NCI-H187 (cell line): ENCODE measurements at places on chromosomes 12 and 14.

GRCh38 chr14:58469309-58469708 lies 41.8 kb downstream of the KIAA0586 start:
- DNase-seq: no peak

- DNase-seq: no peak
Observed at GRCh38 chr14:60933920-60934655, 46.8 kb downstream of the TRMT5 start.

DNA sequence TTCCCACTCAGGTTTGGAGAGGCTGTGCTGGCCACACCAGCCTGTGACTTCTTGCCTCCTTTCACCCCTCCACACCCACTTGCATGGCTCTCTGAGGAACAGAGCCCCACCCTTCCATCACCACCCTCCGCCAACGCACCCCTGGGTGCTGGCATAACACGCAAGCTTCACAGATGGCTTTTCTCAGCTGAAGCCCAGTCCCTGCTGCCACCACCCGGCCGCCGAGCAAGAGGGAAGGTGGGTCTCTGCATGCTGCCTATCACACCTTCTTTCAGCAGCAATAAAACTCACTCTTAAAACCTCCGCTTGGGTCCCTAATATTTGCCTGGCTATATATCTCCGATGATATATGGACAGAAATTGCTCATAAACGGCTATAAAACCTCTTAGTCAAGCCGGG lies 41.6 kb downstream of the SMUG1 start:
- DNase-seq: no peak

GRCh38 chr12:56107242-56107641 lies 2.9 kb downstream of the PA2G4 start:
- no peak for DNase-seq

- no peak for DNase-seq
Observed at GRCh38 chr14:44640416-44640815, 133.3 kb upstream of the FSCB start.

GRCh38 chr14:60665177-60665550 lies 15.9 kb upstream of the SIX1 start:
- DNase-seq: no peak

DNA sequence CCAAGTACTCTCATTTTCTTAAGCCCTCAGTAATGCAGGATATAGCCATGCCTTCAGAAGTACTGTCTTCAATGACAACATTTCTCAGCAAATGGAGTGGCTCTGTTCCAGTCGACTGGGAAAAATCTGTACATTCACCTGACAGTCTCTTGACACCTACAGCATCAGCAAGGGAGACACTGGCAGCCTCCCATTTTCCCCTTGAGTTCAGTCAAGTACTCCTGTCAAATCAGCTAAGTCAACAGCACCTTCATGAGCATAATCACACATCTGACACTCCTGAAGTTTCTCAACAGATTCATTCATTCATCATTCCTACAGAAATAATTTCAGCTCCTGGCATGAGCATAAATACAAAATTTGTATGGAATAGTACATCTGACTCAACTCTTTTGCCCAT lies 46.1 kb downstream of the INTS13 start:
- peak; percentile 43 for DNase-seq

GRCh38 chr12:53817021-53817389 lies 65.2 kb upstream of the CISTR start:
- no peak for DNase-seq

GRCh38 chr12:111386885-111387284 lies 18.0 kb upstream of the PHETA1 start:
- no peak for DNase-seq

DNA sequence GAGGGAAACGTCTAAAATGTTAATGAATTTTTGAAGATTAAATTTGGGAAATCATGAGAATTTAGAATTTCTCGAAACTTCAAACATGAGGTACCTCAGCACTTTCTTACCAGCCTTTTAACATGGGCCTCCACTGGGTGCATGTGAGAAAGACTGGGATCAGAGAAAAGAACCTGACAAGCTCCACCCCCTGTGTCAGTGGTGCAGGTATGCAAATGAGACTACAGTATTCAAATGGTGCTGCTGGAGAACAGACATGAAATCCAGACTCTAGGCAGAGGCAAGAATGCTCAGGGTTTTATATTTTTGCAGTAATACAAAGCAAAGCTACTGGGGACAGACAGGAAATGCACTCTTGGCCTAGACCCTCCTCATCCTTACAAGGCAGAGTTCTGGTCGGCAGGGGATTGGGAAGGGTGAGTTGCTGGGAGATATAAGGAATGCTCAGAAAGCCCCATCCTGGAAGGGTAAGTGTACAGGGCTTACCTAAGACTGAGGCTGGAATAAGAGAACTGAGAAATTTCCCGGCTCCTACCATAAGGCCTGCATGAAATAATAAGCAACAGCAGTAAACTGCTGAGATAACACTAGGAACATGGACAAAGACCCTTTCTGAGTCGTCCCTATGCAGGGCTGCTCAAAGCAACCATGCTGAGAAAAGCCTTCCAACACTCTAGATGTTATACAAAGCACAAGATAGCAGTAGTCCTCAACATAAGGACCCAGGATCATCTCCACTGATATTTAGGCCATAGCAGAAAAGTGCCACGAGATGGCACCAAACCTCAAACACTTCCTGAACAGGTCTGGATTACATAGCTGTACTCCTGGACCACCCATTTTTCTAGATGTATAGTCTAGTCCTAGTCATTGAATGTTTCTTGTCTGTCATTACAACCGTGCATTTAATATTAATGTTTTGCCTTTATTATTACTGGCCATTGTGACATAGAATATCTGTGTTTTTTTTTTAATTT lies 260.8 kb downstream of the RASSF9 start:
- peak; percentile 4 for DNase-seq

DNA sequence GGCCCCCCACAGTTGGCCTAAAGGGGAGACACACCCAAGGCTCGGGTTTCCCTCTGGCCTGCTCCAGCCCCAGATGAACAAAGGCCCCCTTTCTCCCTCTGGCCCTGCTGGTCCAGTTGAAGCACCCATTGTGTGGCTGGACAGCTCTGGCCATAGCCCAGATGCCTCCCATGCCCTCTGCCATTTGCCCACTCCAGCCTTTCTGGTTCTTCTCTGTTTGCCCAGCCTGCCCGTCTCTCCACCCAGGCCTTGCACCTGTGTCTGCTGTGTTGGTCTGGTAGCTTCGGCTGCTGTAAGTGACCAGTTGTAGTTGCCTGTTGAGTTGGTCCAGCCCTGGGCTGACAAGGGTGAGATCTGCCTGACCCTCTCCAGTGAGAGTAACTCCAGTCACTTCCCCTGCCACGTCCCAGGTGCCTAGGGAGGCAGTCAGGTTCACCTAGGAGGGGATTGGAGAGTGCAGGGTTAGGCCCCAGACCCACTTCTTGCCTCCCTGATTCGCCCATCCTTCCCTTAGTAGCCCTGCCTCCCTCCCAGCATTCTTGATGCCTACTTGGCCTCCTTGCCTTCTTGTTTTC lies 3.0 kb downstream of the B4GALNT1 start:
- DNase-seq: no peak

- peak; percentile 31 for DNase-seq
Observed at GRCh38 chr12:49909826-49910225, 6.1 kb upstream of the FAIM2 start.

- DNase-seq: no peak
Observed at GRCh38 chr12:113142173-113142885, 6.8 kb upstream of the RASAL1 start.

GRCh38 chr14:39102265-39102968 lies 618 bp downstream of the SEC23A start:
- peak; percentile 22 for DNase-seq

- DNase-seq: no peak
Observed at GRCh38 chr12:39685854-39686657, 66.5 kb upstream of the ABCD2 start.

DNA sequence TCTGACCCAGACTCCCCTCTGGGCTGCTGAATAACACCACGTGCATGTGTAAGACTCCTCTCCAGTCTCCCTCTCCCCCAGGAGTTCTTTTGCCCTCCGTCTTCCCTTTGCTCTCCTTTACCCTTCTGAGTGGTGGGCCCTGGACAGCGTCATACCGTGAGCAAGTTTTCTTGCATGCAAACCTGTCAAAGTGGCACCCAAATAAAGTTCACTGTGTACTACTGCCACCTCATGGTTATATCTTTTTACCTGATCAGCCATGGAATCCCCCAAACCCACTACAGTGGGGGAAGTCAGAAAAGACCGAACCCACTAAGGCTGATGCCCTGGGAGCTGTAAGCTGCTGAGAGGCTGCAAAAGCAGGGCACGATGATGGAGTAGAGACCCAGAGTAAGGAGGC lies 131.1 kb upstream of the VRK1 start:
- no peak for DNase-seq

DNA sequence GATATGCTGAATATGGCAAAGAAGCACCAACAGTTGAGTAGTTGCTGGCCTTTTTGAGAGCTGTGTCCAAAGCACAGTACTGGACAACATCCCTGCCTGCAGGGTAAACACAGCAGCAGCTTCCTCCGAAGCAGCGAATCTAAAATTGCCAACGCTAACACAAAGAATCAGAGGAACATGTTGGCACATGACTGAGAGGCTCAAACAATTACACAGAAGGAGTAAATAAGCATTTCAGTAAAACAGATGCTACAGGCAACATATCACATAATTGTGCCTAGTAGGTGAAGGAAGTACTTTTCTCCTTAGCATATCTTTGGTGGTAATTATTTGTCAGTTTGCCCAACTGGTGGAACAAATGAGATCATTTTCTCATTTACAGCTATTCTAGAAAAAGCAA lies 52.1 kb downstream of the KICS2 start:
- no peak for DNase-seq

DNA sequence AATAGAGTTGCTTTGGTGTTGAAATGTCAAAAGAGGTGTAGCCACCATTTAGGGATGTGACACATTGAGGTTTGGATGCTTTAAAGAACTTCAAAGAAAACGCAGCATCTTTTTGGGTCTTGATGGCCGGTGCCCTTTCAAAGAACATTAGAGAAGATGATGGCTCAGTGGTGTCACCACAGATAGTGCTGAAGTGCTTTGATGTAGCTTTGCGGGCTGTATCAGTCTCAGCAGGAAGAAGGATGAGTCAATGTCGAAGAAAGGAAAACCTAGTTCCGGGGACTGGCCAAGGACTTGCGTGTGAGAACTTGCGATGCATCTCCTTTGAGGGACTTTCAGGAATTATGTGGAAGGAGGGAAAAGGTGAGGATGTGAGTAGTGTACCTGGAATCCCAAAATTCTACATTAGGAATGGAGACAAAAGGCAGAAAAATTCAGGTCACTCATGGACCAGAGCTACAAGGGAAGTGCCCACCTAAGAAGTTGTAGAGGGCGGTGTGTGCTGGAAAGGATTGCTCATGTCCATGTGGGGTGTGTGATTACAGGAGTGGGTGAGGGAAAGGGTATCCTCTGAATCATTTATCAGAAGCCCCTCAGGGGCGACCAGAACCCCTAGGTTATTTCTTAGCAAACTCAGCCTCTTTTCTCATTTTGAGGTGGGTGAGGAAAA lies 39.7 kb upstream of the GZMB start:
- DNase-seq: no peak

DNA sequence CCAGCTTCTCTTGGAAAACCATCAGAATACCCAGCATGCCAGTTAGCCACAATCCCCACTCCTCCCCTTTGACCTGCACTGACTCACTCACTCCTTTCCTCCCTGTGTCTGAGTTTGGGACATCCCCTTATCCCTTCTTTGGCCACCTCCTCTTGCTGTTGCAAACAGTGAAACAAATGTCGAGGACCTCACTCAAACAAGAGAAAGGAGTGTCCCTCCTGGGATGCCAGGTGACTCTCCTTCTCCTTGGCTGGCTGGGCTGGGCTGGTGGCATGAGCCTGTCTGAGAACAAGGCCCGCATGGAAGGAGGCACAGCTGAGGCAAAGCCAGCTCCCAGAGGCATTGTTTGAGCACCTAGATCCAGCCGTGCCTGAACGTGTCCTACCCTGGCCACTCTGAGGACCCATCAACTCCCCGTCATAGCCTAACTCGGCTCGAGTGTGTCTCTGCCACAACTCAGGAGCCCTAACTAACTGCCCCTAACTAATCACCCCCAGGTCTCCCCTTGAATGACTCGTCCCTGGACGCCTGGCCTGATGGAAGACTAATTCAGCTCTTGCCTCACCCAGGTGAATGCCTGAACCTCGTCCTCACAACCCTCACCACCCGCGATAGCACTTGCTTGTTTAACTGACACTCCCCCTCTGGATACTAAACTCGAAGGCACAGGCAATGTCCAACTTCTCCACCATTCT lies 43.0 kb downstream of the NCOR2 start:
- DNase-seq: no peak

DNA sequence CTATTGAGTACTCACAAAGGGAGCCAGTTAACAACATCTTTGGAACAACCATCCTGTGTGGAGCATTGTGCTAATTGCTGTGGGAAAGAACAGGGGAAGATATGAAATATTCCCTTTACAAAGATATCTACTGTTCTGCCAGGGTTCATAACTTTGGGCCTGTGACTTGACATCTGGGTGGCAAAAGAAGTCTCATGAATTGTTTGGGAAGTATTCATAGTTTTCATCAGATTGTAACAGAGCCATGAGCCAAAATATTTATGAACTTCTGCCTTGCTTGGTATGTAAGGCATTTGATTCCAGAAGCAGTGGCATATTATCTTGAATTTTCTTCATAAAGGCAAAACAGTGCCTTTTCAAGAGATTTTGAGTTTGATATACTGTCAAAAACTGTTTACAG lies 816.2 kb downstream of the DIO2 start:
- no peak for DNase-seq

- no peak for DNase-seq
Observed at GRCh38 chr12:108302403-108303311, 36.5 kb downstream of the CMKLR1 start.

- no peak for DNase-seq
Observed at GRCh38 chr14:21917699-21918436, 244.2 kb upstream of the OR4E1 start.

- no peak for DNase-seq
Observed at GRCh38 chr12:2750185-2750584, 44.6 kb upstream of the FKBP4 start.

DNA sequence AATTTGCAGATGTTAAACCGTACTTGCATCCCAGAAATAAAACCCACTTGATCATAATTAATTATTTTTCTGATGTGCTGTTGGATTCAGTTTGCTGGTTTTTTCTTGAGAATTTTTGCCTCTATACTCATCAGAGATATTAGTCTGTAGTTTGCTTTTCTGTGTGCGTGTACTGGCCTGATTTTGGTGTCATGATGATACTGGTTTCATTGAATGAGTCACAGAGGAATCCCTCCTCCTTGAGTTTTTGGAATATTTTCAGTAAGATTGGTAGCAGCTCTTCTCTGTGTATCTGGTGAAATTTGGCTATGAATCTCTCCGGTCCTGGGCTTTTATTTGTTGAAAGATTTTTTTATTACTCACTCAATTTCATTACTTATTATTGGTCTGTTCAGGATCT lies 100.4 kb upstream of the PMCH start:
- no peak for DNase-seq

- peak; percentile 44 for DNase-seq
Observed at GRCh38 chr12:49866859-49867569, 24.1 kb upstream of the BCDIN3D start.
